ENCODE measurements at places on chromosomes 5 and 9. TPM values are rescaled to one million over a fixed set of nuclear protein-coding genes. Genes with fewer than 3 reads are reported as not detected.

Gene ZNF367
- 4.9 TPM for polyA plus RNA-seq

Gene SLC36A3
- polyA plus RNA-seq = not detected

- H3K27ac ChIP-seq = no peak overlapping the region
- no peak for DNase-seq
- H3K4me1 ChIP-seq = no peaks in the 10 kb centered on the region
- H3K4me3 ChIP-seq = no peak overlapping the region
These were observed 35.7 kb upstream of the LURAP1L start for GRCh38 chr9:12739014-12739652.

- H3K27me3 ChIP-seq = no peaks in the 10 kb centered on the region
- no peak overlapping the region for H3K27ac ChIP-seq
- H3K4me1 ChIP-seq = no peaks in the 10 kb centered on the region
These were observed 7.0 kb upstream of the SCGB3A1 start for GRCh38 chr5:180598316-180598701.

GRCh38 chr5:50328193-50328729, 112.8 kb downstream of the EMB start:
- DNase-seq = no peak
- no peaks in the 10 kb centered on the region for H3K36me3 ChIP-seq

GRCh38 chr5:40547557-40547956, 132.2 kb upstream of the PTGER4 start:
- no peak overlapping the region for H3K4me3 ChIP-seq
- H3K27me3 ChIP-seq = no peaks in the 10 kb centered on the region
- H3K27ac ChIP-seq = no peak overlapping the region
- H3K4me1 ChIP-seq = no peaks in the 10 kb centered on the region
- H3K36me3 ChIP-seq = no peaks in the 10 kb centered on the region
- no peak for DNase-seq

- no peak for DNase-seq
- peaks cover 4% of the 10 kb centered on the region for H3K27me3 ChIP-seq
- no peaks in the 10 kb centered on the region for H3K36me3 ChIP-seq
- H3K4me3 ChIP-seq = no peak overlapping the region
- no peaks in the 10 kb centered on the region for H3K4me1 ChIP-seq
These were observed 39.9 kb downstream of the COL15A1 start for GRCh38 chr9:98983295-98984268.

DNA sequence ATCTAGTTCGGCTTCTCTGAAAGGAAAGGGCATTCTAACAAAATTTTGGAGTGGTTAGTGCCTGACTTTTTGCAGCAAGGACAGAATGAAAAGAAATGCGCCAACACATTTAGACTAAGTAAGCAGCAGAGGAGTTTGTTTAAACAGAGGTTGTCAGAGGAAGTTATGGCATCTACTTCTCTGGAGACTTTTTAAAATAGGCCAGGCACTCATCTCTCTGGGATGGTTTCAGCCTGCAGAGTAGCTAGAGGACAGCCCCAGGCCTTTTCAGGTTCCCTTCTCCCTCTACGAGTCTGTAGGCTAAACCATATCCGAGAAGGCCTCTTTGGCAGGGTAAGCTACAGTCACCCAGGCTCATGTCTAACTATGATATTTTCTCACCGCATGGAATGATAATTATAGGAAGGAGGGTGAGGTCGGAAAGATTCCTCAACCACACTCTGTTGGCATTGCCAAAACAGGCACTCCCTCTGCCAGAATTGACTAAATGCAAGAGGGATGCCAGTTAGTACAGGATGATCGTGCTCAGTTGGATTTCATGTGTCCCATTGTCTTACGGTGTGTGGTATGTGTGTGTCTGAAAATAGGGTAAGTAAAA, 1.4 kb upstream of the CTXN3 start:
- no peaks in the 10 kb centered on the region for H3K27me3 ChIP-seq
- H3K4me1 ChIP-seq = no peaks in the 10 kb centered on the region
- H3K4me3 ChIP-seq = no peak overlapping the region
